ENCODE measurements at places on chromosomes 4 and X.

GRCh38 chr4:153904011-153904410, 115.1 kb upstream of the SFRP2 start:
- no peak for DNase-seq

- DNase-seq = no peak
These were observed 2.6 kb upstream of the HPGDS start for GRCh38 chr4:94345266-94345665.

DNA sequence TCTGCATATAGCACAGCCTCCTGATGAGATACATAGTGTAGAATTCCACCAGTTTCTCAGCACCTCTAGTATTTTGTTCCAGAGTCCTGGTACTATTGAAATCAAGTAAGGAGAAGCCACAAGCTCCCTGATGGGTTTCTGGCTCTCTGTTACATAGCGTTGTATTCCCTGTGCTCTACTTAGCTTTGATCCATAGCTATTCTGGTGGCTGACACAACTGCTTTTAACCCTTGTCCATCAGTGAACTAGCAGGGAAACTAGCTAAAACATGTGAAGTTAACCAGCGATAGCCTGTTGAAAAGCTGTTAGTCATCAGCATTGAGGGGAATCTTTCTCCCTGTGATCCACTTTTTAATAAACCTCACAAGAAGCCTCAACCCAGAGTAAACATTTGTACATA, 26.9 kb downstream of the NIPAL1 start:
- no peak for DNase-seq

GRCh38 chr4:70619778-70620177, 8.8 kb upstream of the ENAM start:
- no peak for DNase-seq

DNA sequence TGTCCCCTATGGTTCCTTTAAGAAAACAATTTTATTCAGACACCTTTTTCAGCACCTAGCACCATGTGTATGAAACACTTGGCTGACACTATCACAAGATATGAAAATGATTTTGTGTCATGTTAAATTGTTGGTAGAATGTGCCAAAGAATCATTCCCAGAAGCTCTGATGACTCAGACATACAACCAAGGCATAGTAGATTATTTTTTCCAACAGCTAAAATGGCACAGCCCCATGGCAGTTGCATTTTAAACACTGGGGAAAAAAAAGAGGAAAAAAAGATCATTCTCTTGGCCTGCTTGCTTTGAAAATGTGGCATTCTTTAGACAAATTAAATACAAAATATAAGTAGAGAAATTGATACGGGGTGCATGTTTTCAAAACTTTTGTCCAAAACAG, 230.2 kb downstream of the NLGN4X start:
- DNase-seq = no peak

DNA sequence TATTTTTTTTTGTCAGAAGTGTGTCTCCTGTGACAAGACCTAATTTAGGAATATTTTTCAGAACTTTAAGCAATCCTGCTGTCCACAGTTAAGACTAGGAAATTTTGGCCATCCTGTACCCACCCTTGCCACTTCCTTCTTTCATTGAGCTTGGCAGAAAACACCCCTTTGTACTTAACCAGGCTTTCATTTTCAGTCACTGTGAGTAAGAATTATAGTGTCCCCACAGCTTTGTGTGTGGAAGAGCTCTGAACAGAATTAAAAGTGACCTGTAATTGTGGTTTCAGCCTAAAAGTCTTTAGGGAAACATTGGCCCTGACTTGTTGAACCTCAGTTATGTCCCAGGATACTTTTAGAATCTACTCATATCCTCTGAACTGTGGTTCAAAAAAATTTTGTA, 153.7 kb upstream of the BMP3 start:
- no peak for DNase-seq

- no peak for DNase-seq
These were observed 60.1 kb downstream of the MXRA5 start for GRCh38 chrX:3286196-3286945.

DNA sequence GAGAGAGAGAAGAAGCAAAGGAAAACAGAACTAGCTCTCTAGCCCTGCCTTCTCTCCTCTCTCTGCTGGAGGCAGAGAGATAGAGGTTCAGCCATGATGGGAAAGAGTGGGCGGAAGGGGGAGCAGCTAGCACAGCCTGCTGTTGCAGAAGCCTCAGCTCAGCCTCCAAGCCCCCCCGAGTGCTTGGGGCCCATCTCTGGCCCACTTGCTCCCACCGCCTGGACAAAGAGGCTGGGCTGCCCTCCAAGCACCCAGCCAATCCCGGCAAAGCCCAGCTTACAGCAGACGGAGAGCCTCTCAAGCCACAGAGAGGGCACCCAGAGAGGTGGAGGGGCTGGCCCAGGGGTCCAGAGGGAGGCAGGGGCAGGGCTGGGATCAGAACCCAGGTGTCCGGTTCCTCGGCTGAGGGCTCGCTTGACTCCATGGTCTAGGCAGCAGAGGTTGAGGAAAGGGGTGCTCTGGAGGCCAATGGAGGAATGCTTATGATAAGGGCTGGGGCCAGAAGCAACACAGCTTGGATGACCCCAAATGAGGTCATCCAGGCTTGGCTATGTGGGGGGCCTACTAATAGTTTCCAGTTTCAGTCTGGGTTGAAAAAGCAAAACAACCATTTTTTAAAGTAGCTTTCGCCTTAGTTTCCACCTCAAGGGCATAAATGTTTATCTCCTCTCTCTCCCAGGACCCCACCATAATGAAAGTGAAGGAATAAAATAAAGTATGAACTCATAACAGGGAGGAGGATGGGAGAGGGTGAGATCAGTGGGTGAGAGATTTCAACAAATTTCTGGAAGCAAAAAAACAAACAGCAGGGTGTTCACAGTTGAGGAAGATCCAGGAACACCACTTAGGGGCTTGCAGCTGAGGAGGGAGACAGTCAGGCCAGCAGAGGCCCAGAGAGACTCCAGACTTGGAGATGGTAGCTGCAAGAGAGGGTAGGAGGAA, 24.9 kb upstream of the IQSEC2 start:
- no peak for DNase-seq

- DNase-seq = no peak
These were observed 131.1 kb downstream of the DCHS2 start for GRCh38 chr4:154360491-154360890.

GRCh38 chr4:39285111-39285795, 80.9 kb downstream of the RFC1 start:
- DNase-seq = no peak

DNA sequence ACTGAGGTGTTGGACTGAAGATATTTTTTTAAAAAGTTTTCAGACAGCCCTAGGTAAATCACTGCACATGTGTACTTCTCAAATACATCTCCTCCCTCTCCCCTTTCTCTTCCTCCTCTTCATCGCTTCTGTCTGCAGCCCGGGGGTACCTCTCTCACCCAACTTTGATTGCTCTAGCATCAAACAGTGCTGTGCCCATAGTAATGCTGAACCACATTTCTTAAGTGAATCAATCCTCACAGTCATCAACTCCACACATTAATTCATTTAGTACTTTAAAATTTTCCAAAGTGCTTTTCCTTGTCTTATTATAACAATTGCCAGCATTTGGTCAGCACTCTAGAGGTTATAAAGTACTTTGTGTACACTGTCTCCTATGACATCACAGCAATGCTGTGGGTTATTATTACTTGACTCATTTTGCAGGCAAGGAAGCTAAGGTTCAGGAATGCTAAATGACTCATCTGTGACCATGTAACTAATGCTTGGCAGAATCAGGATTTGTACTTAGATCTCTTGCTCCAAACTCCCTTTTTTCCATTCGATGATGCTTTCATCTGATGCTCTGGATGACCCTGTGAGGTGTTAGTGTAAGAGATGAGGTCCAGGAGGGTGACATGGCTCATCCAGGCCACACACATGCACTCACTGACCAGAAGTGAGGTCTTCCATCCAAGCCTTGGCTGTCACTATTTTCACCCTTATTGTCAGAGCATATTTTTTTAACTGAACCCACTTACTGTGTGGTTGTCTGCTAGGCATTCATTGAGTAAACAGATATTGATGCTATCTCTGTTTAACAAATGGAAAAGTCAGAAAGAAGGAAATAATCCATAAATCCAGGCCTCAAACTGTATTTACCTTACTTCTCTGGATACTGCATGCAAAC, 58.8 kb downstream of the RHOH start:
- DNase-seq = no peak

GRCh38 chr4:11407551-11407950, 21.1 kb downstream of the HS3ST1 start:
- no peak for DNase-seq

GRCh38 chr4:89619206-89619962, 217.6 kb downstream of the SNCA start:
- DNase-seq = no peak

DNA sequence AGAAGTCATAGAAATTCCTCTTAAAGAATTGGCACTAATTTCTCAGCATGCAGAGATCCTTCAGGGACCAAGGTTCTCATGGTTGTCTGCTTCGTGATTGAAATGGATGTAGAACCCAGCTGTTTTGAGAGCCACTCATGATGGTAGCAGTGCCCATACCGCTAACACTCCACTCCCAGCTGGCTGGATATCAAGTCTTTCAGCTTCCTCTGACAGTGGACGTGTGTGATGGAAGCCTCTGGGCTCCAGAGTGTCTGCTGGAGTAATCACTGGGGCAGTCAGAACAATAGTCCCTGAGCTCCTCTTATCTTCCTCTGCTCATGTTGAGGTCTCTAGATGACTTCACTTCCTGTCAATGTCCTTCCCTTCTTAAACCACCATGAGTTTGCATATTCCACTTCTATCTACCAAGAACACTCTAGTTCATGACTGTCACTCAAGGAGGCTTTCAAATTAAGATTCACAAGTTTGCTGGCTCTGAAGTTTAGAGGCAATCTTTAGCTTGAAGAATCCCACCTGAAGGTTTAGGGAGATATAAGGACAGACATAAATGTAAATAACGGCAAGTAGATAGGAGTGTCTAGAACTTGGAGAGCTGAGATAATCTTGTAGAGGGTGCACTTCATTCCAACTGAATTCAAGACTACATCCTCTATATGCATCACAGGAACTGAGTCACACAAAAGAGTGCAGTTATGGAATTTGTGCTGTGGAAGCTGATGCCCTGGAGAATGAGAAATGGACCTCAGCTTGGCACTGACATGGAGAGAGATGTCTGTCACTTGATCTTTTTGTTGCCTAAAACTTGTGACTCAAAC, 64.5 kb upstream of the WDR1 start:
- DNase-seq = no peak

Measured in CD4-positive, alpha-beta T cell treated with Interleukin-4 for 4 hours (primary cell).